Endothelial cell (in vitro differentiated cells): ENCODE measurements at places on chromosomes 2 and 18. TPM values are rescaled to one million over a fixed set of nuclear protein-coding genes. Genes with fewer than 3 reads are reported as not detected.

The PRSS56 gene
- not detected for total RNA-seq

- no peak for DNase-seq
Measured at GRCh38 chr2:7773362-7774360, 856.4 kb downstream of the RNF144A start.

GRCh38 chr2:201130524-201131186 lies 14.7 kb downstream of the CFLAR start:
- peak; percentile 22 for DNase-seq

The MPV17 gene
- 55.0 TPM for total RNA-seq

DNA sequence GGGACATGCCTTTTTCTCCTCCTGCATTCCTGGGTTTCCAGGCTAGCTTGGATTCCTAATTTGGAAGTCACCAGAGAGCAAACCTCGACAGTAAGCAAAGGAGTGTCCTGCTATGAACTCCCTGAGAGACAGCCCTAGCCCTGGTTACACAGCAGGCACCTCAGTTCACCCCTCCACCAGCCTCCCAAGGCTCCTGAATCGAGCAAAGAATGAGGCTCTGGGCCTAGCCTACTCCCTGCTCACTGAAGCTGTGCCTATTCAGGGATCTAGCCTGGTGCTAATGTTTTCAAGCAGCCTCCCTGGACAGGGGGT lies 66.7 kb upstream of the RMDN2 start:
- no peak for DNase-seq

GRCh38 chr2:190023860-190024259 lies 38.7 kb downstream of the MSTN start:
- peak; percentile 8 for DNase-seq

The TEX44 gene
- not detected for total RNA-seq

GRCh38 chr18:56861244-56861643 lies 210.1 kb downstream of the WDR7 start:
- no peak for DNase-seq

GRCh38 chr2:152499331-152499816 lies 164.4 kb downstream of the FMNL2 start:
- no peak for DNase-seq

DNA sequence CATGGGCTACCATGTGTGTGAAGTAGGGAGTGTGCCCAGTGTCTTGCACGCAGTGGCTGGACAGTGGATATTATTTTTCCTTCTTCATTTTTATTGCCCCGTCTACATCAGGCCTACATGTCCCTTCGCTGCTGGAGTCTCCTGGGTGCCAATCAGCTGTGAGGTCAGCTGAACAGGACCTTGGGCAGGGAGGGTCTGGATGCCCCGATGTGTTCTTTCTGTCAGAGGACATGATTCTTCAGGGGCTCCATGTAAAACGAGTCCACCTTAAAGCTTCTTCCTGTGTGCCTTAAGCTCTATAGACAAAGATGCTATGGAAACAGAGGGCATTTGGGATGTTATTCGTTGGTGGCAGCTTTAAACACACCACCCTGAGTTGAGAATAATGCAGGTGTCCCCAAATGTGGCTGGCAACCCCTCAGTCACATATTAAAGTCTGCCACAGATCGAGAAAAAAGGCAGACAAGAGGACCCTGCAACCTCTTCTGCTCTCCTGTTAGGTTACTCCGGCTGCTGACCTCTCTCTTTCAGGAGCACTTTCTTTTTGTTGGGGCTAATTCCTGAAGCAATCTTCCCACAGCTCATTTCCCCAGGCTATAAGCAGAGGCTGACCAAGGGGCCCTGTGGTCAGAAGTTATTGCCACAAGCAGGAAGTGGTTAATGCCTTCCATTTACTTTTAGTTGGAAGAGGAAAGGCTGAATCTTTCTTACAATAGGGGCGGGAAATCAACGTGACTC lies 20.0 kb downstream of the GREB1 start:
- DNase-seq, result no peak

GRCh38 chr2:136399667-136400289 lies 281.8 kb upstream of the CXCR4 start:
- no peak for DNase-seq

GRCh38 chr2:10159086-10159485 lies 36.5 kb downstream of the RRM2 start:
- no peak for DNase-seq
